Activated T-helper 1 cell treated with anti-CD3 and anti-CD28 coated beads, Interleukin-12 subunit alpha, Interleukin-12 subunit beta, Interleukin-2, Interleukin-4 antibody, amounts not matched to agents 30 ng/mL and 10 ng/mL and 1 ng/mL, durations not matched to agents 14 hours and 24 hours and 36 hours (primary cell): ENCODE measurements at places on chromosomes 5 and 9.

GRCh38 chr9:111832449-111832848 is 37.7 kb upstream of the SHOC1 start:
- no peak overlapping the region for H3K27ac ChIP-seq
- H3K36me3 ChIP-seq = no peaks in the 10 kb centered on the region
- DNase-seq = no peak
- no peaks in the 10 kb centered on the region for H3K4me1 ChIP-seq

GRCh38 chr9:113798062-113799030 is 77.8 kb upstream of the ZNF618 start:
- peaks cover 2% of the 10 kb centered on the region for H3K27me3 ChIP-seq
- no peak for DNase-seq
- no peak overlapping the region for H3K27ac ChIP-seq

DNA sequence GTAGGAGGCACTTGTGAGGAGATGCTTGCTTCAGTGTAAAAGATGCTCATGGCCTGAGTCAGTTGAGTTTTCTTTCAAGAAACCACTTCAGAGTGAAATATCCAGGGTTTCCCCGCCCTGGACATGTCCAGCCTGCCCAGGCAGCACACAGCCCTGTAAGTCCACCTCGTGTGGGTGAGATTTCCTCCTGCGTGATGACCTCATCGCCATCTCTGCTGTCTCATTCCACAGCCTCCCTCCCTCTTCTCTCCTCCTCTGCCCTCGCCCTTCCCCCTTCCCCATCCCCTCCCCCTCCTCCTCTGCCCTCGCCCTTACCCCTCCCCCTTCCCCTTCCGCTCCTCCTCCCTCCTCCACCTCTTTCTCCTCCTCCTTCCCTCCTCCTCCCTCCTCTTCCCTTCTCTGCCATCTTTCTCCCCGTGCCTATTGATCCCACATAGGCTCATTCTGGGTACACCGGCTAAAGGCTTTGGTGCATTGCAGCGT is 34.0 kb upstream of the NCS1 start:
- peaks cover 31% of the 10 kb centered on the region for H3K36me3 ChIP-seq
- peaks cover 33% of the 10 kb centered on the region for H3K4me1 ChIP-seq
- no peak overlapping the region for H3K27ac ChIP-seq
- H3K27me3 ChIP-seq = peaks cover 2% of the 10 kb centered on the region

- no peaks in the 10 kb centered on the region for H3K27me3 ChIP-seq
- peaks cover 52% of the 10 kb centered on the region for H3K4me1 ChIP-seq
- H3K36me3 ChIP-seq = peaks cover 45% of the 10 kb centered on the region
- no peak overlapping the region for H3K4me3 ChIP-seq
- no peak overlapping the region for H3K27ac ChIP-seq
Observed at GRCh38 chr5:175694371-175695160, 36.7 kb downstream of the HRH2 start.

DNA sequence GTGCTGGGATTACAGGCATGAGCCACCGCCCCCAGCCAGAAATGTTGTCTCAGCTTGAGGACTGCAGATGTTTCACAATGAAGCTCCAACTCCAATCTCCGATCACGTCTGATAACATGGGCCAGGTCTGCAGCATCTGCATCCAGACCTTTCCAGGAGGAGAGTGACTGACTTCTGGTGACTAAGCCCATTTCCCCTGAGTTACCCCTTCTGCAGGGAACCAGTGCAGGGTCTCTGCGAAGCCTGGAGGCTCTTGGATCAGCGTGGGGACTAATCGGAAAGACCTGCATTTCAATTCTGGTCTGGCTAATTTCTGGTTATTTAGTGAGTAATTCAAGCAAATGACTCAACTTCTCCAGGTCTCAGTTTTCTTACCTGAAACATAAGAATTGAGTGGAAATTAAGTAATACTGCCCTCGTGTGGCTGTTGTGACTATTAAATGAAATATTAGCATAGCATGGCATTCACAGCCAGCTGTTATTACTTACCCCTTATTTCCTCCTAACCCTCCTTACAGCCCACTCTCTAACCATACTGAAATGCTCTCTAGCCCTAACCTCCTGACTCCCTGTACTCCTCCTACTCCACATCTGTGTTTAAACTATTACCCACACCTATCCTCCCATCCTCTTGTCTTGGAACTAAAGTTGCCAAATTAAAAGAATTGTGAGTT is 2.2 kb upstream of the GNPDA1 start:
- no peaks in the 10 kb centered on the region for H3K27me3 ChIP-seq
- peak overlapping the region; percentile 97 for H3K27ac ChIP-seq
- DNase-seq = peak; percentile 35
- peak overlapping the region; percentile 89 for H3K4me3 ChIP-seq
- H3K4me1 ChIP-seq = peaks cover 77% of the 10 kb centered on the region
- H3K36me3 ChIP-seq = peaks cover 11% of the 10 kb centered on the region
